ENCODE measurements at places on chromosomes 5 and 9.
A peak's percentile ranks its signal among the peaks of the same experiment; 100 is the strongest.

DNA sequence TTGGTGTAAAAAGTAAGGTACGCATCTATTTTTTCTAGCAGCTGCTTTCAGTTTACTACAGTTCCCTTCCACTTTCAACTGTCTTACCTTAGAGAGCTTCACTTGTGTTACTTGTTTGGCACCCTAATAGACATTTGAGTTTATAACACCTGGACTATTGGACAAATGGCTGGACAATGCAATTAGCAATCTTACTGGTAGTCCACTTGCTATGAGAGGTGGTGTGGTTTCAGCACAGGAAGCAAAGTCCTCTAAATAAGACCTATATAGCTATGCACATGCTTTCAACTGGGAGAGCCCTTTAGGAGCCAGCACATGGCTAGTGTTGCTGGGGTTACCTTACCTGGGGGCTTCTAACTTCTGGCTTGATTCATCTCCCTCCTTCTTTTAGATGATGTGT lies 119.6 kb upstream of the RANBP3L start:
- DNase-seq = no peak

GRCh38 chr9:120999317-120999716 lies 50.8 kb downstream of the C5 start:
- DNase-seq = no peak

DNA sequence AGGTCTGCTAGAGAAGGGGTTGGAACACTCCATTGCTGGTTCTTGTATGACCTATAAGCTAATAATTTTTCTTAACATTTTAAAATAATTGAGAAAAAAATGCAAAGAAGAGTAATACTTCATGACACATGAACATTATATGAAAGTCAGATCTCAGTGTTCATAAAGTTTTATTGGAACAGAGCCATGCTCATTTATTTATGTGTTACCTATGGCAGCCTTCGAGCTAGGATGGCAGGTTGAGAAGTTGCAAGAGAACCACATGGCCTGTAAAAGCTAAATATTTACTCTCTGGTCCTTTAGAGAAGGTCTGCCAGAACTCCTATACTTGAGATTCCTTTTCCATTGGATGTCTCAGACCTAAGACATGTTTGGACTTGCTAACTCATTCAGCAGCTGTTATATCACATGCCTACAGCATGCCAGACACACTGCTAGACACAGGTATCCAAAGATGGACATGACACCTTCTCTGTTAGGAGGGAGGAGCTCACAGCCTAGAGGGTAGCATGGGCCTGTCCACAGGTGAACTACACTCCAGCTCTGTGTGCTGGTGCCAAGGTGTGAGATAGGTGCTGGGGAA lies 304.3 kb downstream of the ARHGAP26 start:
- no peak for DNase-seq

- peak; percentile 81 for DNase-seq
These were observed 177.2 kb upstream of the MAP3K1 start for GRCh38 chr5:56638061-56638621.

- no peak for DNase-seq
These were observed 709.3 kb downstream of the MAT2B start for GRCh38 chr5:164214698-164215097.

GRCh38 chr9:125549891-125550885 lies 156.8 kb downstream of the MAPKAP1 start:
- peak; percentile 41 for DNase-seq

DNA sequence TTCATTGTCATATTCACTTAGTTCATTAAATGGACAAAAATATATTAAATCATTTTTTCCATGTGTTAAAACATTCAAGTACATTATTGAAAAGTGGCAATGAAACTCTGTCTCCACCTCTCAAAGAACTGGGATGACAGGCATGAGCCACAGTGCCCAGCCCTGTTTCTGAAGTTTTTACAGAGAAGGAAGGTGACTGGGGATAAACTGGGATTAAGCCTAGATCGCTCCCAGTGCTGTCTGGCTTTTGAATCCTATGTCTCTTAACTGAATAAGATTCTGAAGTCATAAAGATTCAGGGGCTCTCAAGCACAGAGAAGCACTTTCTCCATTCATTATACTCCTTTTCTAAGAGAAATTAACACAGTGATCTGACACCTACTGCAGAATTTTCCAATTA lies 88.3 kb downstream of the SLC38A9 start:
- no peak for DNase-seq
